HuH-7 (cell line): ENCODE measurements at places on chromosomes 12 and 14.

DNA sequence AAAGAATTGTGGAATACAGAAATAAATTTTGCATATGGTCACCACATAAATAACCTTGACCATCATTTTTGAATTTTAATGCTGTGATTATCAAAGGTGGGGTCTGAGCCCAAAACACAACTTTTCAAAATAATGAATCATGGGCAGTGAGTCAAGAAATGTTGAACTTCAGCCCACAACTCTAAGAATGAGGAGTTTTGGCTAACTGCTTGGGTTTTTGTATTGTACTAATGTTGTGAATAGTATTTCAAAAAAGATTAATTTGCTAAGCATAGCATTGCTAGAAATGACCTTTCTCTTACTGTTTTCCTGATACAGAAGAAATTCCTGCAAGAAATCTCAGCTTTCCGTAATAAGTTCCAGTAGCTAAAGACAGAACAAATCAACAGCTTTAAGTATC is 24.4 kb upstream of the YARS2 start:
- no peak for DNase-seq

GRCh38 chr14:20468764-20469241 is 403 bp upstream of the PNP start:
- peak; percentile 18 for DNase-seq

DNA sequence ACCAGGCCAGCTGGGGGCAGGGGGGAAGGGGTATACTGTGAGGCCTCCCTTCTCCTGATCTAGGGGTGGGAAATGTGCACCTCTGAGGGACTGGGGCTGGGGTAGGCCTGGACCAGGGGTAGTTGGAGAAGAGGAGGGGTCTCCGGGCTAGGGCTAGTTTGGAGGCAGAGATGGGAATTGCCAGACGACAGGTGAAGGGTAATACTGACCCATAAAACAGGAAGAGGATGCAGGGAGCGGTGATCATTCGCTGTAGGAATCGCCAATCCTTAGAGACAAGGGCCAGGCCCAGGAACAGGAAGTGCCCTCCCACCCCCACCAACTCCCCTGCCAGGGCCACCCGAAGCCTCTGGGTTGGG is 4.4 kb downstream of the SLC22A17 start:
- DNase-seq, result no peak

DNA sequence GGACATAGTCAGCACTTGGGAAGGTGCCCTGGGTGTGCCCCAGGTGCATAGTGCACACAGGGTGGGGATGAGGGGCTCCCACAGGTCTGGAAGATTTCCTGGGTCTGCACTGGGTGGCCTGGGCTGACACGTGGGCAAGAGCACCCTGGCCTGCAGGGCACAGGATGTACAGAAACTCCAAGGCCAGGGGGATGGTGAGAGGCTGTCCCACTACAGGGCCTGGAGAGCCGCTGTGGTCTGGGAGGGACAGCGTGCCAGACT is 35.8 kb upstream of the PPP1R13B start:
- no peak for DNase-seq

GRCh38 chr12:65977384-65977783 is 153.1 kb downstream of the HMGA2 start:
- DNase-seq, result no peak

DNA sequence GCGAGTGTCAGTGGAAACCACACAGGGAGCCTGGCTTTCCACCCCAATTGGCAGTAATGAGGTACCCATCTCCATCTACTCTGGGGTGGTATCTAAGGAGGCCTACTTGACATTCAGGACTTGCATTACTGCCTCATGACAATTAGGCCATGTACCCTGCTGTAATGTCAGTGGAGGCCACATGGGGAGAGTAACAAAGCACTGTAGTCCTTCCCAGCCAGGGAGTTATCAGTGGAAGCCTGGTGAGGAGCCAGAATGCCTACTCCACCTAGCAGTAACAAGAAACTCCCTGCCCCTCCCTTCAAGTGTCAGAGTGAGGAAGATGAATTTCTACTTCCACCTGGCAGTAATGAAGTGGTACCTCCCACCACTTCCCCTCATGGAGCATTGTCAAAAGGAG is 12.5 kb downstream of the TIMM9 start:
- no peak for DNase-seq

GRCh38 chr12:89389755-89390661 is 37.7 kb upstream of the DUSP6 start:
- no peak for DNase-seq

DNA sequence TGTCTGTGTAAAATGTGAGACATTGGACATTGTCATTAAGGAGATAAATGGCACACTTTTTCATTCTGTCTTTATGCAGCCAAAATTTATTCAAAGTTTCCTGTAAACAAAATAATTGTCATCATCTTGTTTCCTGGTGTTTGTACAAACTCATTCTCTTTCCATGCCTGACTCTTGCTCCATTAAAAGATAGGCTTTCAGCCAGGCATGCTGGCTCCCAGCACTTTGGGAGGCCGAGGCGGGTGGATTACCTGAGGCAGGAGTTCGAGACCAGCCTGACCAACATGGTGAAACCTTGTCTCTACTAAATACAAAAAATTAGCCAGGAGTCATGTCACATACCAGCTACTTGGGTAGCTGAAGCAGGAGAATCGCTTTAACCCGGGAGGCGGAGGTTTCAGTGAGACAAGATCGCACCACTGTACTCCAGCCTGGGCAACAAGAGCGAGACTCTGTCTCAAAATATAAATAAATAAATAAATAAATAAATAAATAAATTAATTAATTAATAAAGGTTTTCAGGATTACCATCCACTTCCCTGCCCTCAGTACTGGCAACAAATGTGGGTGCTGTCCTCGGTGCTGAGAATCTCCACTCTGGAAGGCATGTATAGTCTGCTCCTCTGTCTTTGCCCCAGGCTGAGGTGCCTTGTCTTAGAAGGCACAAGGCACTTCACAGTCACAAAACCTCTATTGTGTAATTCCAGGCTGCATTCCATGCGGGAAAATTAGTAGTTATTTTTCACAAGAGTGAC is 83.2 kb downstream of the PAH start:
- DNase-seq, result peak; percentile 18

DNA sequence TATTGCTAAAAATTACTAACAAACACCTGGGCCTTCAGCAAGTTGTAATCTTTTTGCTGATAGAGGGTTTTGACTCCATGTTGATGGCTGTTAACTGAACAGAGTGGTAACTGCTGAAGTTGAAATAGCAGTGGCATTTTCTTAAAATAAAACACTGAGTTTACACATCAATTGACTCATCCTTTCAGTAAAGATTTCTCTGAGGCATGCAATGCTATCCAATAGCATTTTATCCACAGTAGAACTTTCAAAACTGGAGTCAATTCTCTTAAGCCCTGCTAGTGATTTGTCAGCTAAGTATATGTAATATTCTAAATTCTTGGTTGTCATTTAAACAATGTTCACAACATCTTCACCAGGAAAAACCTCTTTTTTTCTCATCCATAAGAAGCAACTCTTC is 59.5 kb downstream of the CMAS start:
- no peak for DNase-seq

DNA sequence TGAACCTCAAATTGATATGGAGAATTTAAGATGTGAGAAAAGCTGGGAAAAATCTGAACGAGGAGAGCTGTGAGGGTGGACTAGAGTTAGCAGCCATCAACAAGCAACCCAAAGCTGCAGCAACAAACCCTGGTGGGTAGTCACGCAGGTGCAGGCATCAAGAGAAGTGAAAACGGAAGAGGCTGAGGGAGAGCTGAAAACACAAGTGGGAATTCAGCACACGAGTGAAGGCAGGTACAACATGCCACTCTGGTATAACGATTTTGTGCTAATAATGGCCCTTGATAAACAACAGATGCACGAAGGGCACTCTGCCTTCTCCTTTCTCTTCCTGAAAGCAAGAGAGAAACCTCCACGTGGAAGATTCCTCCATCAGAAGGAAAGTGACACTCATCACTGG is 11.5 kb downstream of the TCL1B start:
- no peak for DNase-seq
